ENCODE measurements at places on chromosomes 5 and 9.

- no peak for DNase-seq
These were observed 6.9 kb upstream of the SPATA31C1 start for GRCh38 chr9:87910821-87911220.

DNA sequence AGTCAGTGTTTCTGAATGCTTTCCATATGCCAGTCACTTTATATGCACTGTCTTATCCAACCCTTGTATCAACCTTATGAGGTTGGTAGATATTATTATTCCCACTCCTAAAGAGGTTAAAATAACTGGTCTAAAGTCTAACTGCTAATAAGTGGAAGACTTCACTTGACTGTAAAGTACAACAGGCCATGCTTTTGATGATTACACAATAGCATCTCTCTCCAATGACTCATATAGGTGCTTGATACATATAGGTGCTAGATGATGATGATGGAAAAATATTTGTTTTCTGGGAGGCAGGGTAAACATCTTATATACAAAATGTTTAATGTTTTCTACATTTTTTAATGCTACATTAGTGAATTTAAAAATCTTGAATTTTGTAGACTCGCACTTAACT, 75.9 kb upstream of the NR3C1 start:
- DNase-seq: no peak

DNA sequence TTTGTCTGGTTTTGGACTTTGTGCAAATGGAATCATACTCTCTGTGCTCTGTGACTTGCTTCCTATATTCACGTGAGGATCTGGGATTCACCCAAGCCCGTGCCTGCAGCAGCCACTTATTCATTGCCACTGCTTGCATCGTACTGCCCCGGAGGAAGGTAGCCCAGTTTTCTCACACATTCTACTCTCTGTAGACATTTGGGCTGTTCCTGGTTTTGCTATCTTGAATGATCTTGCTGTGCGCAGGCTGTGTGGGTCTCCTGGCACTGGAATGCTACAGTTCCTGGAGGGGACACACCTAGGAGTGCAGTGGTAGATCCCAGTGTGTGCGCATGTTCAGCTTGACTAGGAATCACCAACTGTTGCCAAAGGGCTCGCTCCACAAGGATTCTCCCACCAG, 99.2 kb upstream of the BOD1 start:
- no peak for DNase-seq

DNA sequence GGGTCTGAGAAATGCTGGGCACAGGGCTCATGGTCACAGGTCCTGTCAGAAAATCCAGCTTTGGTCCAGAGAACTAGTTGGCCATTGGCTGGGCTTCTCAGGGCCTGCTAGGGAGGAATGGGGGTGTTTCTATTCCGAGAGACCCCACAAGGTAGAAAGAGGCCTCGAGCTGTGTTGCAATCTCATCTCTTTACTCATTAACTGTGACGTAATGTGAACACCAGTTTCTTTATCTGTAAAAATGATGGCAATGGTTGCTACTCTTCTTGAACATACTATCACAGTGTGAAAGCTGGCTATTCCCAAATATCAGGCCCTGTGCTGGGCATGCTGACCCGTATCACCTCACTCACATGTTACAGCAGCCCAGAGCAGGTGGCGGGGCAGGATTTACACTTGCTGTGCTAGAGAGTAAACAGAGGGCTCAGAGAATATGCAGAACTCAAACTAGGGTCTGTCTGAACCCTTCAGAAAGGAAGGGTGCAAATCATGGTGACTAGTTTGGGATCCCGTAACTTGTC, 35.7 kb upstream of the SLC25A51 start:
- no peak for DNase-seq

DNA sequence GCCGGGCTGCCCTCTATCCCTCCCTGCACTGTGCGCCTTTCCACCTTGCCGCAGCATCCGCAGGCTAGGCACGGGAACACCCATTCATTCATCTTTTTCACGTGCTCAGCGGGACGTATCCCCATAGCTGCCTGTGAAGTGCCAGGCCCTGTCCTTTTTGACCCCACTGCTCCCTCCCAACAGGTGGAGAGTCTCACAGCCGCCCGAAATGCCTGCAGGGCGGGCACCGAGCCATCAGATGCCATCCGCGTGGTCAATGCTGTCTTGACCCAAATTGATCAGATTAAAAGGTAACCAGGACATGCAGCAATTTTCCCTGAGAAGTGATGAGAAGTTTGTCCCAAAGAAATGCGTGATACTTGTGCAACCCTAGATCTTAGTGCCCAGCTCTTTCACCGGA, 15.5 kb downstream of the TRIP13 start:
- DNase-seq: no peak

- no peak for DNase-seq
These were observed 4.3 kb upstream of the LNPEP start for GRCh38 chr5:96931605-96932004.

- no peak for DNase-seq
These were observed 57.2 kb upstream of the LPAR1 start for GRCh38 chr9:111095441-111095840.

DNA sequence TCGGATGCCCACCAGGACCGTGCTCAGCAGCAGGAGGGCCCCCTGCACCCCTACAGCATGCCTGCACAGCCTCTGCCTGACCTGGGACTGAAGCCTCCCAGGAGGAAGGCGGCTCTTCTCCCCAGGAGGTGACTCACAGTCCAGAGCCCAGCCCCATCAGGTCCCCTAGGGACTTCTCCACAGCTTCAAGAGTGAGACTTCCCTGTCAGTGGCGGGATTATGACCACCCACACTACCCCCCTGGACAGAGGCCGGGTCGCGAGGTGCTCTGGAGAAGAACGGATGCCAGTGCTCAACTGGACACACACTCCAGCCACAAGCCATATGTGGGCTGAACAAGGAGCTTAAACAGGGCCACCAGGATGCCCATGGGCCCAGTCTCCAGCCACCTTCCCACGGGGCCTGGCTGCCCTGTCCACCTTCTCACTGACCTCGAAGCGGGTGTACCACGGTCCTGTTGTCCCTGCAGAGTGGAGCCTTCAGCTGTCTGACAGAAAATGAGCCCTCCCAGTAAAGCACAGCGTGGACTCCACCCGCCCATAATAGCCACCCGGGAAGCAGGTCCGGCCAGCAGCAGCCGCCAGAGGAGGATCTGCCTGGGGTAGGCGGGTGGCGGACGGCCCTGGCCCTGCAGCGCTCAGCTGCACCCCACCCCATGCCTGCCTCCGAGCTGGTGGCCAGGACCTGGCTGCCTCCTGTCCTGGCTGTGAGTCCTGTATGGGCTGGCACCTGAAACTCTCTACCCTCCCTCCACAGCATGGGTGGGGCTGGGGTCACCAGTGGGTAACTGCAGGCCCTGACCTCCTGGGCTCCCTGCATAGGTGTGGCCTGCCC, 54.7 kb downstream of the SEMA4D start:
- no peak for DNase-seq

DNA sequence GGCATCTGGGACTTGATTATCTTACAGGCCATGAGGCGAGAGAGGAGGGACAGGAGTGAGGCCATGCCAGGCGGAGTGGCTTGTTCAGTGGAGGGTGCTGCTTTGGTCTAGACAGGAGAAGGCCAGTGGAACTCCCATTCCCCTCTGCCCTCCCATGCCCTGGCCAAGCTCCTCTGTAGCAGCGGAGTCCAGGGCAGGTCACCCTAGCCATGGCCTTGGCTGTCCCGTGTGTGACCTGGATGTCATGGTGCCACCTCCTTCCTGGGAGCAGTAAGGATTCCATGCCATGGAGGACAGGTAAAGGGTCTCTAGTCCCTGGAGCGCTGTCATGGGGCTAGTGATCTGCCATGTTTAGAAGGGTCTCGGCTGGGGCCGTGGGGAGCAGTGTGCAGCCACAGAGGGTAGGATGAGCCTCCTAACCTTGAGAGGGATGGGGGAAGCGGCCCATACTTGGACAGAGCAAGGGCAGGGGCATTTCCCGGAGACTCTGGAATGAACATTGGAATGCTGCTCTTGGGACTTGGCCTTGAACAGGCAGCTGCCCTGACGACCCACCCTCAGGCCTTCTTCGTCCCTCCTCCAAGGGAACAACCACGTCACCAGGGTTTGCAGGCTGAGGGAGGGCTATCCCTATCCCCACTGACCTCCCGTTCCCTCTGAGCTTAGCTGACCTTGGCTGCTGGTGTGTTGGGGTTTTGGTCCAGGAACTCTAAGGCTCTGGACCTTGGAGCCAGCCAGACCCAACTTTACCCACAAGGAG, 100.4 kb downstream of the DAB2IP start:
- DNase-seq: no peak

- no peak for DNase-seq
These were observed 134.1 kb upstream of the TUT7 start for GRCh38 chr9:86488345-86488744.

GRCh38 chr9:87696641-87697040, 29.3 kb upstream of the CTSL start:
- DNase-seq: no peak

- no peak for DNase-seq
These were observed 6.6 kb upstream of the FAT2 start for GRCh38 chr5:151597749-151598148.

DNA sequence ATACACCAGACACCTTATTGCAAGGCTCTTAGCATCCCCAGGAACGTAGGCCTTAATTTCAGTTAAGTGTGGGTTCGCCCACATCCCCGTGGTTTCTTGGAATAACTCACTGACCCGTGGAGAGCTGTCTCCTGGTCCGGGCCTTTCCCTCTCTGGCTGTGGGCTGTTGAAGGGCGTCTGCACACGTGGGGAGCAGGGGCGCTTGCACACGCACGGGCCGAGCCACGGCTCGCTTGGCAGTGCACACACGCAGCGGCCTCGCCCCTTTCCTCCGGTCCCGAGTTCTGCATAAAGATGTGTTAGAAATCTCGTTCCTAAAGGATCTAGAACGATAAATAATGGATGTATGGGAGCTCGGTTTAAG, 141.9 kb downstream of the PBX3 start:
- DNase-seq: no peak

GRCh38 chr5:145237843-145238242, 597.3 kb downstream of the PRELID2 start:
- peak; percentile 60 for DNase-seq

GRCh38 chr5:51806677-51807076, 423.4 kb downstream of the ISL1 start:
- DNase-seq: no peak

DNA sequence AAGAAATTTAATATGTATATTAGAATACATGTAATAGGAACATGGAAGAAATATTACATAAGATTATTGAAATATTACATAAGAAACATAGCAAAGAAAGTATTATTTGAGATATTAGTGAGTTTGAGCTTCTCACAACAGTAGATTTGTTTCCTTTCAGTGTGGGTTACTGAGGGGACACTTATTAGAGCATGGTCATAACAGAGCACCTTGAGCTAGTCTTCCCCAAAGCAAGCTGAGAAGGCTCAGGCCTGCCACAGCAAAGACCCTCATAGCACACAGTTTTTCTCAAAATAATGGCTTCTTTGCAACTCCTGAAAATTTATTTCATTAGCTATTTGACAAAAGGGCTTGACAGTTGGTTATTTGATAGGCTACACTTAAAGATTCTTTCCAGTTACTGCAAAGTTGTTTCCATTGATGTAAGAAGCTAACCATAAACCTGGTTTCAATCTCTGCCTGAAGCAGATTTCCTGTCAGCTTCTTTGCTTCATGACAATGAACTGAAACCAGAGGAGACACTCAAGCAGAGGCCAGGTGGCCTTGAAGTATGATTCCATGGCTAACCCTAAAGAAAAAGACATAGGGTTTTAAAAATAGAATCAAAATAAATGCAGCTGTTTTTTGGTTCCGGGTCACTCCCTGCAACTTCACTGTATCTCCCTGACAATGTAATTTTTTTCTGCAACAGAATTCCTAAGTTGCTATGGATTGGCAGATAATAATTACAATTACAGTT, 68.6 kb downstream of the ERMP1 start:
- DNase-seq: peak; percentile 7

GRCh38 chr5:5085381-5085780, 54.7 kb upstream of the ADAMTS16 start:
- DNase-seq: no peak

GRCh38 chr9:95085861-95086563, 231.5 kb downstream of the FANCC start:
- DNase-seq: no peak

GRCh38 chr5:150411245-150411979, 1.3 kb downstream of the CD74 start:
- DNase-seq: no peak

DNA sequence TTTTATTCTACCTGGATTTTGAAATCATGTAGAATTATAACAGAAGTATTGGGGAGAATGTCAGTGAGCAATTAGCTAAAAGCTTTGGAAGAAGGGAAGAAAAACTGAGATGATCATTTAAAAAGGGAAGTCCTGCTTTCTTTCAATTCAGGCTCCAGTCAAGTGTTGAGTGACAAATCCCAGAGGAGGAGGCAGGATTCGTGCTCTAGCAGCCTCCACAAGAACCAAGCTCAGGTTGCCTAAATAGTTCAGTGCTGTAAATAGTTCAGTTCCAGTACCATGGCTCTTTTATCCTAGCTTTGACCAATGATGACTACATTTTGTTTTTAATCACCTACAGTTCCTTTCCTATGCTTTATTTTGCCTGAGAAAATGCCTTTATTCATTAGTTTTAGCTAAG, 204.9 kb upstream of the NREP start:
- DNase-seq: no peak

DNA sequence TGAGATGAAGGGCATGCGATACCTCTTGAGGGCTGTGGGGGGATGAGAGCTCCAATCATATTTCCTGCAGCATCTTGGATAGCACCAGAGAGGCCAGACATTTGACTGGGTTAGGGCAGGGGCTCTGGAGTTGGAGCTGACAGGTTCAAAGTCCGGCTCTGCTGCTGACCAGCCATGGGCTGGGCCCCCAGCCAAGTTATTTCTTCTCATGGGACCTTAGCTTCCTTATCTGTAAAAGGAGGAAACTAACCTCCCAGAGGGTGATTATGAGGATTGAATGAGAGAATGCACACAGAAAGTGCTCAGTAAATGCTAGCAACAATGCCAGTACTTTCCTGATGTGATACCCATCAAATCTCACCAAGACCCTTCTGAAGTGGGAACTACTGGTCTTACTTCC, 65.2 kb upstream of the SLC25A51 start:
- DNase-seq: no peak

- no peak for DNase-seq
These were observed 244.4 kb downstream of the RFX3 start for GRCh38 chr9:3281399-3281798.

- DNase-seq: no peak
These were observed 15.2 kb downstream of the FBXL7 start for GRCh38 chr5:15515229-15515628.

GRCh38 chr9:109440797-109441287, 57.3 kb downstream of the PTPN3 start:
- peak; percentile 45 for DNase-seq

GRCh38 chr9:126559296-126559695, 54.4 kb upstream of the LMX1B start:
- no peak for DNase-seq

DNA sequence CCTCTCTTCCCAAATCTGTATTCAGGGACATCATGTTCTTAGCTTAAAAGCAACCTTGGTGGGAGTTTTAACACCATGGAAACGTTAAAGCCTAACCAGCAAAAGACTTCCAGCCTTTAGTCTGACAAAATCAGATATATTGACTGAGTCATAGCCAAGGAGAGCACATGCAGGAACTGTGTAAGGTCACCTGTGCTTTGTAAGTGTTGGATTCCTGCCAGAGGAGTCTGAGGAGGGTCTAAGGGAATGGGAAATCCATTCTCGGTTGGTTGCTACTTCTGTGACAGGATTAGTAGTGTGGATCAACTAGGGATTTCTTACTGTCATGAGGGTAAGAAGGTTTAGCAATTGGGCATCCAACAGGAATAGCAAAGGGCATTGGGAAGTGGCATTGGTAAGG, 142.0 kb upstream of the CHD1 start:
- no peak for DNase-seq

GRCh38 chr9:32665101-32665500, 29.6 kb upstream of the TAF1L start:
- DNase-seq: no peak

- no peak for DNase-seq
These were observed 395.0 kb downstream of the MLLT3 start for GRCh38 chr9:20227166-20227874.
